ENCODE measurements at places on chromosomes 5 and 9.

DNA sequence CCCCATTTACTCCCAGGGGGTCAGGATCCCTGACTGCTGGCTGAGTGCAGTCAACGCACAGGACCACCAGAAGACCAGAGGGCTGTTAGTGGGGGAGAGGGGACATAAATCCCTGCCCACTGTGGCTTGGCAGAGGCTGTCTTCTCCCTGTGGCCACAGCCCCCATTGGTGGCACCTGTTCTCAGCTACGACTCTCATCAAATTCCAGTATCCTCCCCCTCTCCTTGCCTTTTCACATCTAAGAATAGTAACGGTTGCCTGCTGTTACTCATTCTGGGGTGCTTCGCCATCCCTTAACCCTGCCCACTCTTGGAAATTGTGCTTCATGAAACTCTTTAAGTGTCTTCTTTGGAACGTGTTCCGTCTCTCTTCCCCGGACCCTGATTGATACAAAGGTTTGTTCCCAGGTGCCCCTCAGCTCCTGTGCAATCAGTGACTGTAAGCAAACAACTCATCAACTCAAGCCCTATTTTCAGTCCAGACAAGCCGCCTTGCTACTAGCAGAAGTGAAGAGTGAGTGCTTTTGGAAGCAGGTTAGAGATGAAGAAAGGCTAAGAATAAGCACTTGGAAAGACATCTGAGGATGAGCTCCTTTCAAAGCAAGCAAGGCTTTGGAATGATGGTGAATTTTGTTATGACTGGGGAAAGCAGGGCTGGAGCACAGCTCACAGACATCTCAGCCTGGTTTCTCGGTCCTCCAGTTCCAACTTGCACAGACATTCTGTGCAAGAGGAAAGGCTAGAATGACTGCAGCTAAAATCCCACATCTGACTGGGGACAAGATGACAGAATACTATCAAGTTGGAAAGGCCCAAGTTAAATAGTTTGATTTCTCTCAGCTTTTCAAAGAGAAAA lies 22.9 kb upstream of the DENND1A start:
- no peak for DNase-seq

DNA sequence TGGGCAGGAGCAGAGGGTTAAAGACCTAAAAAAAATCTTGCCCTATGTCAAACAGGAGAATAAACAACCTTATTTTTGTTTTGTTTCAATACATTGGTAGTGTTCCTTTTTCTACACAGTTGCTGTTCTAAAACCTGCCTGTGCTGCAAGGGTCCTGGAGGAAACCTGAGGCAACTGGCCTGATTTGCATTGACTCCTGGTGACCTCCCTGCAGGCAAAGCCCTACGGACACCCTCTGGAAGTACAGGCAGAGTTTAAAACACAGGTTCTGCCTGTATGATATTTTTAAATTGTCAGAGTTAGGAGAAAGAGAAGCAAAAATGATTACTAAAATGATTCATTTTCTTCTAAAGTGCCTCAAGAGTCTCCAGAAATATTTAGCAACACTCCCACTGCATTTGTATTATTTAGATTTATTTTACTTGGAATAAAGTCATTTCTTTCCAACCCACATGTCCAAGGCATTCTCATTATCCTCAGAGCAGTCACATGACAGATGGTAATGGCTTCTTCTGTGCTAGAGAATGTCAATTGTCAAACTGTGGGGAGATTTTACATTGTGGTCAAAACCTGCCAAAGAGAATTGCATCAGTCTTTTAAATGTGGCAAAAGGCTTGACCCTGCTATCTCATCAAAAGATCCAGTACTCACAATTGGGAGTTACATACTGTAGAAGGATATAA lies 559.6 kb downstream of the CETN3 start:
- no peak for DNase-seq

- no peak for DNase-seq
Measured at GRCh38 chr5:18114151-18114757, 480.0 kb downstream of the TAF11L14 start.

GRCh38 chr9:95355500-95355899 lies 38.0 kb upstream of the FANCC start:
- no peak for DNase-seq

- no peak for DNase-seq
Measured at GRCh38 chr5:179321206-179321987, 23.9 kb downstream of the ADAMTS2 start.

- no peak for DNase-seq
Measured at GRCh38 chr5:79793722-79794121, 104.1 kb downstream of the CMYA5 start.

GRCh38 chr5:26569241-26569928 lies 469.0 kb downstream of the CDH9 start:
- no peak for DNase-seq

DNA sequence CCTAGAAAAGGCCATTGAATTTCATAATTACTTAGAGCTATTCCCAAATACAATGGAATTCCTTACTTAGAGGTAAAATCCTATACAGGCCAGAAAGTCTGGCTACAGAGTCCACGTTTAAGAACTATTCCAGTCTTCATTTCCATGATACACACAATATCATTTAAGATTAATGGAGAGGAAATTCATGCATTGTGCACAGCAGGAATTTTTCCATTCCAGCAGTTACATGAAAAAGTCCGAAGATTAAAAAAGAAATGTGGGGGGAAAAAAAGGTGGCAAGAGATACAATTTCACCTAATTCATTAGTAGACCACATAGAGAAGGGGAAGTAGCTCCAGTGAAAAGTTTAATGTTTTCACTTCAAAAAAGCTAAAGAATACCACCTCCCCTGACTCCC lies 63.1 kb downstream of the CHD1 start:
- DNase-seq: no peak

DNA sequence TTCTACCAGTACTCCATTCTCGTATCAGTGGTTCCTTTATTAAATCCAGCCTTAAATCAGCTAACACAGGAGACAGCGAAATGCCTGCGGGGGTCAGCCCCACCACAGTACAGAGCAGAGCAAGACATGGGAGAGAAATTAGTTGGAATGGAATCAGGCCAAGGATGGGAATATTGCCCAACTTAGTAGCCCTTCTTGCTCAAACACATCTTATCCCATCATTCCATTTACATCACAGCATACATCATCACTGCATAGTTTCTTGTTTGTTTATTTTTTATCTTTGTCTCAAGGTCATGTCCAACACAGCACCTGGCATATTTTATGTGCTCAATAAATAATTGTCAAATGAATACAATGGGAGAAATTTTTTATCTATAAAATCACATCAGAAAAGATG lies 34.3 kb upstream of the DAB2 start:
- no peak for DNase-seq

DNA sequence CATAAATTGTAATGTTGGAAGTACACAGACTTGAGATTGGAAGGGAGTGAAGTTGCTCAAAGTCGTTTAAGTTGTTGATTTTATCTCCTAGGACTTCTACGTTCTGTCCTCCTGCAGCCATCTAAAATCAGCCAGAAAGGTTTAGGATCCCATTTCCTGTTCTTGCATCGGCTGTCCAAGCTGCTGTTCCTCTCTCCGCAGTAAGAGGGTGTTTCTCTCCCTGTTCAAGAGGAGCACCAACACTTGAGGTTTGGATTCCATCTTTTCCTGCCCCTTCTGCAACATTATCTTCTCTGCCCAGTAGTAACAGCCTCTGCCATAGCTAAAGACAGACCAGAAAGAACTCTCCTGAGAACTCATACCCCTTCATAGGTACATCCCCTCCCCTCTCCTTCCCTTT lies 373.4 kb downstream of the GADD45G start:
- DNase-seq: no peak

DNA sequence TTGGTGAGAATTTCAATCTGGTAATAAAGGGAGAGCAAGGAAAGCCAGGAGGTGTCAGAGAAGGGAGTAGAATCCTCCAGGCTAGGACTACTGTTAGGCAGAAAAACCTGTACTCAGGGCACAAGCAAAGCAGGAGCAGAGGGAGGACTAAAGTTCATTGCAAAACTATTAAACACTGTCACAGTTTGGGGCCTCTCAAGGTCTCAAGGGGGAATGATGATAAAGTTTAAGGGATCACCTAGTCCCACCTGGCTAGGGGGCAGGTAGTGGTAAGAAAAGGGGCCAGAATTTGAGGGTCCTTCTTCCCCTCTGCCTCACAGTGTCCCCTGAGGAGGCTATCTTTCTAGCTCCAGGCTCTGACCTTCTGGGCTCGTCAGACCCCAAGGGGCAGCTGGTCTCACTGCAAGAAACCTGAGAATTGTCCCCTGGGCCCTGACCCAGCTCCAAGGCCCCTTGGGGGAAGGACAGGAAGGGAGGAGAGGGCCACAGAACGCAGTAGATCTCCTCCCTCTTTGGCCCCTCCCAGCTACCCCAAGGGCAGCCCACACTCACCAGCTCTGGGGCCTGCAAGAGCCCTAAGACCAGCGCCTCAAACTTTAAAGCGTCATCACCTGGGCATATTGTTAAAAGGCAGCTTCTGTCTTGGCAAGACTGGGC lies 974 bp downstream of the CCDC69 start:
- DNase-seq: no peak

GRCh38 chr9:93646640-93647178 lies 70.3 kb downstream of the PHF2 start:
- DNase-seq: no peak

- DNase-seq: no peak
Measured at GRCh38 chr5:154273028-154273617, 82.6 kb downstream of the GALNT10 start.

GRCh38 chr5:138725153-138725817 lies 27.9 kb upstream of the CTNNA1 start:
- no peak for DNase-seq

- no peak for DNase-seq
Measured at GRCh38 chr9:78547831-78548230, 250.9 kb downstream of the PSAT1 start.

- DNase-seq: no peak
Measured at GRCh38 chr9:115211413-115212124, 93.6 kb upstream of the TNC start.

- DNase-seq: no peak
Measured at GRCh38 chr5:88877826-88878225, 5.2 kb downstream of the MEF2C start.

- DNase-seq: no peak
Measured at GRCh38 chr5:14821100-14821845, 50.3 kb downstream of the ANKH start.

DNA sequence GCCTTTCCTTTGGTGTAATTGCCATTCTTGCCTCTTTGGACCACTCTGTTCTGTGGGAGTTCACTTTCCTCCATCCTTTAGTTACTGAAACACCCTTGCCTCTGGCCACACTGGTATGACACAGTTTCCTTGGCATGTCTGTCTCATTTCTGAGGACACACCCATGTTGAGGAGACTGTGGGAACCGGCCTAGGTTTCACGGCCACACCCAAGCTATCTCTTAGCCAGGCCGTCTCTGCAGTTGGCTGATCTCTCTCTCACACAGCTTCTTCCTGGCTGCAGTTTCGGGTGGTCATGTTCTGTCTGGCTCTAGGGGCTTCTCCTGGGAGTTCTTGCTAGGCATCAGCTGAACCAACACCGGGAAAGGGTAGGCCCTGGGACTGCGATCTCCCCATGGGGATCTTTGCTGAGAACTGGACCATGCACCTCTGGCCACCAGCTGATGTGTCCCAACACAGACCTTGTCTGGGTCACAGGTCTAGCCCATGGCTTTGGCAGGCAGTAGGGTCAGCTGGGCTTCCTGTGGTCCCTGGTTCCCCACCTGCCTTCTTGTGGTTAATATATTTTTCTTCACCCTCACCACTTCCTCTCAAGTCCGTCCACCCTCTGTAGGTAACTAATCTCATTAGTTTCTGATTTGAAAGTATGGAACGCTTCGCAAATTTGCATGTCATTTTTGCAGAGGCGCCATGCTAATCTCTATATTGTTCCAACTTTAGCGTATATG lies 24.9 kb downstream of the ARHGEF37 start:
- DNase-seq: no peak

DNA sequence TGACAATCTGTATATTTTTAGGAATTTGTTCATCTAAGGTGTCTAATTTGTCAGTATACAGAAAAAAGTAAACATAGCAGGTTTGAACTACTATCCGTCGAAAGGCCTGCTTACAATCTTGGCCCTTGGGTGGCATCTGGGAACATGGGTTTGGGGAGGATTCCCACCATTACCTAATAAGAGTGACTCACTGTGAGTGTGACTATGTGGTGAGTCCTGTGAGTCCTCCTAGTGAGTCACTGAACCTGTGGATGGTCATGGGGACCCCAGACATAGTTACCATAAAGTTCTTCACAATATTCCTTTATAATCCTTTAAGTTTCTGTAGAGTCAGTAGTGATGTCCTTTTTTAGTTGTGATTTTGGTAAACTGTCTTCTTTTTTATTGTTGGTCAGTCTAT lies 37.0 kb downstream of the RNF130 start:
- DNase-seq: no peak

DNA sequence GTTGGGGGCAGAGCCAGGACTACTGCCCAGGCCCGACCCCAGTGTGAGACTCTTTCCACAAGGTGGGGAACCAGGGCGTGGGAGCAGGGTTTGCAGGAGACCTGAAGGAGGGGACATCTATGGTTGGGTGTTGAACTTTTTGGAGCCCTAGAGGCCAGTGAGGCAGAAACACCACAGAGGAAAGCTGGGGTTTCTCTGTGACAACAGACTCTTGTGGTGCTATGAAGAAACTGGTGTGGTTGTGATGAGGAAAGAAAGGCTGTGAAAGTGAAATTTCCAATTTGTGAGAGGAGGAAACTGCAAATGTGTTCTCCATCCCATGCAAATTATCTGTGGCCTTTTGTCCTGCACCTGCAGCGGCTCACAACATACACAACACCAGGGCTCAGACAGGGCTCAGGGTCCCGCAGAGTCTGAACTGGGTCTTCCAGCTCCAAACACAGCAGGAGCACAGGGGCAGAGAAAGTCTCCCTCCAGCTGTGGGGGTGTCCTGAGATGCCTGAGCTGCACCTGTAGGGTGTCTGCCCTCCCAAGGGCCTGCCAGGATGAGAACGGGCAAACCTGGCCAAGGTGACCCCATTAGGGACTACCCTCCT lies 51.4 kb upstream of the GRHPR start:
- no peak for DNase-seq

- DNase-seq: no peak
Measured at GRCh38 chr9:138038244-138038671, 160.7 kb downstream of the CACNA1B start.

- no peak for DNase-seq
Measured at GRCh38 chr5:123151227-123151909, 62.3 kb downstream of the PRDM6 start.

GRCh38 chr9:117340422-117340821 lies 74.4 kb downstream of the ASTN2 start:
- no peak for DNase-seq

GRCh38 chr5:160286947-160287346 lies 25.4 kb downstream of the CCNJL start:
- no peak for DNase-seq

- no peak for DNase-seq
Measured at GRCh38 chr9:116234081-116234480, 80.5 kb downstream of the PAPPA start.
